Skeletal muscle cell (primary cell): ENCODE measurements at places on chromosomes 6 and 20.

GRCh38 chr6:157627195-157627966 lies 195.7 kb upstream of the SNX9 start:
- DNase-seq, result no peak

- DNase-seq, result no peak
Observed at GRCh38 chr6:56515081-56515905, 127.4 kb downstream of the DST start.

- DNase-seq, result no peak
Observed at GRCh38 chr6:31952140-31952805, 6.4 kb downstream of the CFB start.

DNA sequence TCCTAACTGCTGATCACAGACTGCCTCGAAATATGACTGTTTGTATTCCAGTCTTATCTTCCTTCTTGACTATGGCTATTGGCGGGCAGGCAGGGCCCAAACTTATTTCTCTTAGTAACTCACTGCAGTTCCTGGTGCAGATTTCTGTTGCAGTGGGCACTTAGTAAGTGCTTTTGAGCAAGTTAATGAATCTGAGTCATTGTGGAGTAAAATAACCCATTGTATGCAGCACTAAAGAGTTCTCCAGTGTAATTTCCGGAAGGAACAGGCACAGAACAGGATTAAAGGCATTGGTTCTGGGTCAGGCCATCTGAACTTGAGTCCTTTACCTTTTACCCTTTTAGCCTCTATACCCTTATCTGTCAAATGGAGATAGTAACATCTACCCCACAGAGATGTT lies 23.6 kb downstream of the SLC35F1 start:
- no peak for DNase-seq

- no peak for DNase-seq
Observed at GRCh38 chr6:35327349-35328027, 14.9 kb upstream of the PPARD start.

GRCh38 chr6:142155895-142156757 lies 9.1 kb downstream of the VTA1 start:
- DNase-seq, result no peak

GRCh38 chr6:34466242-34467185 lies 638 bp downstream of the PACSIN1 start:
- no peak for DNase-seq

DNA sequence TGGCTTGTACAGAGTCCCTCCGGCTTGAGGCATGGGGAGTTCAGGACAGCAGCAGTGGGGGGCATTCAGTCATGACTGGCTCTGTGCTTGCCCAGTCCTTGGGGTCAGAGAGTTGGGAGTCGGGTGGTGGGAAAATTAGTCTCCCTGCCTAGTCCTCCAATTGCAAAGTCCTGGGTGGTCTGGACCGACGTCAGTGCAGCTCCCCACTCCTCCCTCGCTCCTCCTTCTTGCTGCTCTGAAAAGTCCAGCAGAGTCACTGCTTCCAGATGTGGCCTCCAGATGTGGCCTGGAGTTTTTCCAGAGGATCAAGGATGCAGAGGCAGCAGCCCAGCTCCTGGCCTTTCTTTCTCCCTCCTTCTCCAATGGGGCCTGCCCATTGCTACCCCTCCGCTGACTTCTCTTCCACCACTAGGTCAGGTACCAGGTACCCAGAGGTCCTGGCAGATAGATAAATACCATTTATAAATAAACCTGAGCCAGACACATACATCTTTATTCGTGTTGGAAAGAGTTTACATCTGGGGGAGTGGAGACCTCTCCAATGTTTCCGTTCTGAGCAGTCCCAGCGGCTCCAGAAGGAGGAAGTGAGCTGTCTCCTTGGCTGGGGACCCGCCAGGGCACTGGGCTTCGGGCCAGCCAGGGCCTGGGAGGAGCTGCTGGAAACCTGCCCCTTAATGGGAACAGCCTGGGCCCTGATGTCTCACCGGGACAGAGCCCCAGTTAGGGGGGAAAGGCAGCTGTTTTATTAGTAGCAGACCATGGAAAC lies 49.0 kb upstream of the RNF24 start:
- peak; percentile 97 for DNase-seq

- DNase-seq, result no peak
Observed at GRCh38 chr6:139659711-139660110, 285.3 kb upstream of the CITED2 start.

DNA sequence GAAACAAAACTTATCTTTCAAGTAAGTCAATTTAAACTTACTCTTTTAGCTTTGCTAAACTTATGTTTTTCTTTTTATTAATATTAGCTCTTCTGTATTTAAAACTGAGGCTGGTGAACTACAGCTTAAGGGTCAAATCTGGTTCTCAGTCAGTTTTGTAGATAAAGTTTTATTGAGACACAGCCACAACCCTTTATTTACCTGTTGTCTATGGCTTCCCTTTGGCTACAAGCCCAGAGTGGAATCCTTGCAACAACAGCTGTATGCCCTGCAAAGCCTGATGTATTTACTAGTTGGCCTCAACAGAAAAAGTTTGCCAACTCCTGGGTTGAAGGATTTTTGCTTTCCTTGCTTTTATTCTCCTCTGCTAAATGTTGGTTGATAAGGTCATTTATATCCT lies 491.4 kb upstream of the RNF217 start:
- no peak for DNase-seq

GRCh38 chr20:63846128-63846771 lies 15.0 kb upstream of the ABHD16B start:
- DNase-seq, result no peak

- no peak for DNase-seq
Observed at GRCh38 chr6:134729561-134729960, 220.3 kb downstream of the ALDH8A1 start.

DNA sequence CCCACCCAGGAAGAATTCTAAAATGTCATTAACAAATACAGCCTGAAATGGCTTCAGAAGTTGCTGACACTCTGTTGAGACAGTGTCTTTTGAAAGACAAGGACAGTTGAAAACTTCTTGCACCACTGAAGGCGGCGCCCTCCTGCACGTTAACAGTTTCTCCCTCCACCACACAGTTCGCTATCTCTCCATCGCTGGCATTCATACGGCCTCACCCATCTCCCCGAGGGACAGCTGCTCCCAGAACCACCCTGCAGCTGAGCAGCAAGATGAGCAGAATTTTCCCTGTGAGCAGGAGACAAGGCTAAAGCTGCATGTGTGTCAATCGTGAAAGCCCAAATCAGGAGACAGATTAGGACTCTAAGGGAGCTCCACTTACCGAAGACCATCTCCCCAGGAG lies 113.3 kb downstream of the LY86 start:
- DNase-seq, result no peak

- no peak for DNase-seq
Observed at GRCh38 chr20:46798430-46798829, 89.0 kb downstream of the SLC2A10 start.

- no peak for DNase-seq
Observed at GRCh38 chr6:15447546-15448267, 201.8 kb downstream of the JARID2 start.

GRCh38 chr6:137423451-137424168 lies 70.6 kb downstream of the OLIG3 start:
- no peak for DNase-seq

DNA sequence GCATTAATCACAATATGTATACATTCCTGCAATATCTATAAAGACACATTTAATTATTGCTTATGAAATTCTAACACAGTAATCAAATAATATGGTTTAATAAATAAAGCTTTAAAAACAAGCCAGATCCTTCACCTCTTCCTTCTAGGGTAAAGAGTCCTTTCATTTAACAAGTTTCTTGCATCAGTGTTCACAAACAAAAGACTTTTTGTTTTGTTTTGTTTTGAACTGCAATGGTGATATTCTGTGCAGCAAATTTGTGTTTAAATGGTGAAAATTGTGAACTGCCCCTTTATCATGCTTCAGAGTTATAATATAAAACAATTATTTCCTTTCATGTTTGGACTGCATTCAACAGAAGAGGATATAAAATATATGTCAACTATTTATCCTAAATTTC lies 177.3 kb downstream of the EPHA7 start:
- no peak for DNase-seq

DNA sequence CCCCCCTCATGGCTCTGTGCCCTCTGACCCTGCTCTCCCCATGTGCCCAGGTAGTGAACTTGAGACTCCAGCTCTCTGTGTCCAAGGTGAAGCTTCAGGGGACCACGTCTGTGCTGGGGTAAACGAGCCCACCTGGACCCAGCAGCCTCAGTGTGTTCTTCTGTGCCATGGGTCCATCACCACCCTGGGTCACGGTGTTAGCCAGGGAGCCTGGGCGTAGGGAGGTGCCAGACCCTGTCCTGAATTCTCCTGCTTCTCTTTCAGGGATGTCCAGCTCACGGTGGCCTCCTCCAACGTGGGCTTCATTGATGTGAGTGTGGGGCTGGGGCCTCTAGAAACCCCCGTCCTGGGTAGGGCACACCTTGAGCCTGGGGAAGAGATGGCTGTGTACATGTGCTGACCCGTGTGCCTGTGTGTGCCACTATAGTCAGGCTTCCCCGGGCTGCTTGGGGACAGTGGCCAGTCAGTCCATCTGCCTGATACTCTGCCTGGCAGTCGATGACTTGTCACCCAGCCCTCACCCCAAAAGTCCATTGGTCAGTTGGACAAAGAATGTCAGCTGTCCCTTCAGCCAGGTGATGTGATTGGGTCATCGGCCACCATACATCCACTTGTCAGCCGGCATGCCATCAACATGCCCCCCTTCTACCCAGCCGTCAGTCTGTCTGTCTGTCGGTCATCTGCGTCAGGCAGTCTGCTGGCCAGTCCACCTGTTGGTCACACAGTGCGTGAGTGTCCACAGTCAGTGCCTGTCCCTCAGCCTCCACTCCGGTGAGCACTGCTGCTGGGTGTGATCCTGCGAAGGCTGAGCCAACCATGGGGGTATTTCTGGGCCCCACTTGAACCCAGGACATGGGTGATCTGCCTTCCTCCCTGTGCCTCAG lies 10.9 kb upstream of the BPIFB6 start:
- no peak for DNase-seq

GRCh38 chr6:170489836-170490235 lies 63.3 kb downstream of the PSMB1 start:
- DNase-seq, result no peak

DNA sequence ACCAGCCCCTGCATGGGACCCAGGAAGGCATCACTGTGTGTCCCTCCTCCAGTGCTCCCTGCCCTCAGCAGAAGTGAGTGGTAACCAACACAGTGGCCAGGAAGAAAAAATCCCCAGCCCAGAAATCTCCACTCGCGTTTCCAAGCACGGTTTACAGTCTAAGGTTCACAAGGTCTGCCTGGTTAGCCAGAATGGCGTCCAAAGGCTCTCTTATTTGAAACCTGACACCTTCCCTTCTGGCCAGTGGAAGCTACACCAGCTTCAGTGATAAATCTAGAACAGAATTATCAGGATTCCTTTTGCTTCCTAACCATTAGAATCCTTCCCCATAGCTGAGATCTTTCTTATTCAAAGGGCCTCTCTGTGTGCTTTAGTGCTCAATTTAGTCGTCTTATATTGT lies 9.2 kb downstream of the LY86 start:
- DNase-seq, result no peak

GRCh38 chr20:9500121-9500520 lies 14.3 kb upstream of the LAMP5 start:
- DNase-seq, result no peak

GRCh38 chr6:131049608-131050007 lies 13.4 kb downstream of the EPB41L2 start:
- no peak for DNase-seq

DNA sequence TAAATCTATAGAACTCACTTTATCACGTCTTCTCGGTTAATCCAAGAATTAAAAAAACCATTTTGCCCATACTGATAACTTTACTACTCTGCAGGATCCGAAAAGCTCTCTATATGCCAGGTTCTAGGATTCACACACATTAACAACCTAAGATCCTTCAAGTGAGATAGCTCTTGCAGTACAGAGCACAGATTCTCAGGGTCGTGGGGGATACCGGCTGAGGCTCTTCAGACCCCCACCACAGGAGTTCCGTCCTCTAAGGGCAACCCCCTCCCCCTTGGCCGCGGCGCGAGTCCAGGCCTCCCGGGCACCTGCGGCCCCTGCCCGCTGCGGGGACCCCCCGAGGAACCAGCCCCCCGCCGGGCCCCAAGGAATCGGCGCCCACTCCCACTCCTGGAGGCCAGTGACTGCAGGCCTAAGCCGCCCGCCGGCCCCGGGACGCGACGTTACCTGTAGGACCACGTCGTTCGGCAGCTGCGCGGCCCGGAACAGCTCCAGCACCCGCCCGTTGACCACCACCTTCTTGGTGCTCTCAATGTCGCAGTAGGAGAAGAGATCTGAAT lies 892 bp downstream of the REPS1 start:
- no peak for DNase-seq

GRCh38 chr6:138109042-138109997 lies 2.1 kb upstream of the PERP start:
- DNase-seq, result no peak

DNA sequence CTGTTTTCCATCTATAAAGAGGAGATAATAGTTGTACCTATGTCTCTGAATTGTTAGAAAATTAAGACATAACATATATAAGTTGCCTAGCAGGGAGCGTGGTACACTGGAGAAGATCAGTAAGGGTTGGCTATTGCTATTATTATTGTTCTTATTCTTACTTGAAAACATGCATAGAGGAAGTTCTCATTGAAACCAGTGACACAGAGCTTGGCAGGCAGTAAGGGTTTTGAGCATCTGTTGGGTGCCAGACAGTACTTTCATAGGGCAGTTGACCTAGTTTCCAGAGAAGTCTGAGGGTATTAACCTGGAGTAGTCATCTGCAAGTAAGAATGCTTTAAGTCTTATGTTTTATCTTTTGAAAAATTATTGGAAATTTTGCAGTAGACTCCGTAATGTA lies 13.3 kb upstream of the SGK1 start:
- DNase-seq, result no peak

- DNase-seq, result no peak
Observed at GRCh38 chr6:28764014-28764723, 159.6 kb downstream of the TRIM27 start.

DNA sequence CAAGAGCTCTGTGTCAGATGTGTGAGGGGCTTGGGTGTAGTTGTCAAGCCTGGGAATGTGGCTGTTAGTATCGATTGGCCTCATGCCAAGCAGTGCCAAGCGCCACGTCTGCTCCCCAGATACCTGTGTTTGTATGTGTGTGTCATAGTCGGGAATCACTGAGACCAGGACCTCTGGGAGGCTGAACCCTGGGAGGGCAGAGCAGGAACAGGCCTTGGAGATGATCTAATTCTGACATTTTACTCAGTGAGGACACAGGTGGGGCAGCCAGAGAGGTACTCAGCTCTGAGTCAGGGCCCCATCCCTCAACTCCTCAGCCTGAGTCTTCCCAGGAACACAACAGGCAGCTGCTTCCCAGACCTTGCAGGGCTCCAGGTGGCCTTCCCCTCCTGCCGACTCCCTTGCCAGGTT lies 51.2 kb upstream of the FANCE start:
- no peak for DNase-seq

- no peak for DNase-seq
Observed at GRCh38 chr6:17536586-17536985, 63.5 kb upstream of the FAM8A1 start.

DNA sequence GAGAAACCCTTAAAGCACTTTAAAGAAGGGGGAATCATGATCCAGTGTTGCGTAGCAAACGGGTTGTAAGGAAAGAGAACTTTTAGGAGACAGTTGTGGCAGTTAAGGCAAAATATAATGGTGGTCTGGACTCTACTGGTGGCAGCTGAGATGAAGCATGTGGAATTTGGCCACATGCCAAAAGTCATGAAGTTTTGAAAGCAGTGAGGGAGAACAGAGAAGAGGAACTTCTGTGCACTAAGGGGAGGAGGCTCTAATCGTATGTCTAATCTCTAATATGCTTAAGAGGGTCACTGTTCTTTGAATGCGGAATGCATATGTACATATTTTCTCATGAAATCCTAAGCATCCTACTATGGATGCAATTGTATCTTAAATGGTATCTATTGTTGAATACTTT lies 91.5 kb downstream of the RIMS1 start:
- DNase-seq, result no peak

- no peak for DNase-seq
Observed at GRCh38 chr6:74000666-74001490, 304.9 kb downstream of the CD109 start.
